ENCODE measurements at places on chromosomes 2 and 18.
A peak's percentile ranks its signal among the peaks of the same experiment; 100 is the strongest.

- DNase-seq = no peak
Observed at GRCh38 chr2:234632527-234633391, 135.9 kb upstream of the ARL4C start.

GRCh38 chr2:119463136-119463535, 31.5 kb downstream of the TMEM37 start:
- DNase-seq = no peak

DNA sequence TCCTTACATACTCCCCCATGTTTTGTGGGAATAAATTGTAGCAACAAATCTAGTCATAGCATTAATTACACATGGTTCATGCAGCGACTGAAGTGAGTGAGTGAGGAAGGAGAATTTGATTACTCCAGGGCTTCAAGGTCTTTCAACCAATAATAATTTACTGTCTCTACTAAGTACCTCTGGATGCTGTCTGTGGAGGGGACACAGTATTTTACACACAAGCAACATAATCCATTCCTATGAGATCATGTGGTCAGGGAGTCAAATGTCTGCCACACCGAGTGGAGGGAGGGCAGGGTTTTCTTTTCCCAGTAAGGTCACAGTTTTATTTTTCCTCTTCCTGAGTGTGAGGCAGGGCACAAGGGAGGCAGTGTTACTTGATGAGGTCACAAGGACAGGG, 334.7 kb upstream of the CELF4 start:
- DNase-seq = no peak

- no peak for DNase-seq
Observed at GRCh38 chr2:249538-250042, 14.2 kb downstream of the SH3YL1 start.

GRCh38 chr2:210616074-210616473, 59.7 kb downstream of the CPS1 start:
- DNase-seq = no peak

DNA sequence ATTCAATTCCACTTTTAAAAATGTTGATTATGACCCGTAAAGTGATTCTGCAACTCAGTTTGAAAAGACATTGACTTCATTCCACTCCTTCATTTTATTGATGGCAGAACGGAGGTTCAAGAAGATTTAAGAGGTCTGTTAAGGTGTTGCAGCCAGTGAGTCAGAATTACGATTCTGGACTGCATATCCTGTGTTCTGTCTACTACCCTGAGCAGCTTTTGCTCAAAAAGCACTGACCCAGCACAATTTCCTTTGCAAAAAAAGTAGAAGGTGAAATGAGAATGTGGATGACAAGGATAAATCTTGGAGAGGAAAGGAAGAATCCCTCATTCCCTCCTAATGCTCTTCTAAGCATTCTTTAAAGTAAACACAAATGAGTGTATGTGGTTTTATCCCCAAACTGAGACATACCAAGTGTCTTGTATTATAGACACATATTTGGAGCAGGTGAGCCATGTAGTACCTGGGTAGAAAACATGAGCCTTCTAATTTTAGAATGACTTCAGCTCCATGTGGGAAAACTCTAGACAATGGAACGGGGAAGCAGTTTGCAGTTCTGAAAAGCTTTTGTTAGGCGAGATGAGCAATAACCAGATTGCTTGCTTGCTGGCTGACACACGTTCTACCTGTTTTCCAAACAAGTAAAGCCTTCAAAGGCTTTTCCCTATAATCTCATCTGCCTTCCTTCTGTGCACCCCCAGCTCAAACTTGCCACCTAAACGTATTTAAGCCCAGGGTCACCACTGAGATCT, 44.7 kb downstream of the TGFA start:
- no peak for DNase-seq

DNA sequence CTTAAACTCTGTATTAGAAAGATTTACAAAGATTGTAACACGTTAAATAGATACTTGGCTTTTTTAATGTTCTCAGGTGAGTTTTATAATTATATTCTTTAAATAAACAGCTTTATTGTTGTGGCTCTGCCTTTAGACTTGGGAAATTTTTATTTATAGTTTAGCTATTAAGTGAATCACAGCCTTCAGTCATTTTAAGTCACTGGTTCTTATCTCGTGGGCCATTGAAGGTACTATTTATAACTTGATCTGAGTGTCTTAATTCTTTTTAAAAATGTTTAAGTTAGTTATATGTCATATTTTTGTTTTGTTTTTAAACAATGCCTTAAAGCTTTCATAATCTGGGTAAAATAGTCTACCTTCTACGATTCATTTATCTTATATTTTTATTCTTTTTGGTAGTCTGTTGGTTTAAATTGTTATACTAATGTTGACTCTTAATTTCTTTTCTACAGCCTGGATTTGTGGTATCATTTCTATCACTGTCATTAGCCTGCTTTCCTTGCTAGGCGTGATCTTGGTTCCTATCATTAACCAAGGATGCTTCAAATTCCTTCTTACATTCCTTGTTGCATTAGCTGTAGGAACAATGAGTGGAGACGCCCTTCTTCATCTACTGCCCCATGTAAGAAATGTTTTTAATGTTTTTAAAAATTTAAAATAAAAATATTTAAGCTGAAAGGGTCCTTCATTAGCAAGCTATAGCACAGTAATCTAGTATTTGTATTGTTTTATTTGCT, 49.3 kb downstream of the SLC39A10 start:
- no peak for DNase-seq

GRCh38 chr18:59704146-59704545, 6.9 kb upstream of the CCBE1 start:
- no peak for DNase-seq

DNA sequence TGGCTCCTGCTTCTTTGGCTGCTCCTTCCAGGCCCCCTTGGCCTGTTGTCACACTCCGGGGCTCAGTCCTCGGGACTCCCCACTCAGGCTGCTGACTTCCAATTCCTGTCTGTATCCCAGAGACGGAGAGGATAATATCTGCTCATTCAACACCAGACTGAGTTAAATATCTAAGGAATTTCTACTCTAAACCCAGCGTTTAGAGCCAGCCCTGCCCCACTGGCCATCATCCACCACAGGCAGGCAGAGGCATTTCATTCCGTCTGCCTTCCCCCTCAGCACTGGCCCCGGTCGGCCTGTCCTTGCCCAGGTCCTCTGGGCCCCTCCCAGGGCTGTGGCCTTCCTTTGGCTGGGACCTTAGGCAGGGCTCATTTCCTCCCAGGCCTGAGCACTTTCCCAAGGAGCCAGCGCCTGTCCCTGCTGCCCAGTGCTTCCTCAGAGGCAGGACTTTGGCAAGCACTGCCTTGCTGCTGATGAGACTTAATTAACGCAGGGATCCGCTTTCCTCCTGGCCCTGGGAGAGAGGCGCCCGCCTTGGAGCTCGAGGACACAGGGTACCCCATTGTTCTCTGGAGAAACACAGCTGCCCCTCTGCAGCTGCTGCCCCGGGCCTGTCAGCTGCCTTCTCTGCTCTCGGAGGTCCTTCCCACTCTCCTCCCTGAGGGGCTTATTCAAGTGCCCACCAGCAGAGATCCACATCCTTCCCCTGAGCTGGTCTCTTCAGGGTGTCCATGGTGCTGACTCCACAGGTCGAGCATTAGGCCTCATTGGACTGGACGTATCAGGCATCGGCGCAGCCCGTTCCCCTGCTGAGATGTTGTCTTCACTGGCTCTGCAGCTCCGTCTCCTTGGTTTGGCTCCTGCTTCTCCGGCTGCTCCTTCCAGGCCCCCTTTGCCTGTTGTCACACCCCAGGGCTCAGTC, 42.8 kb downstream of the ATOH8 start:
- DNase-seq = no peak

- DNase-seq = peak; percentile 84
Observed at GRCh38 chr18:34709750-34710441, at the start of gene DTNA. DTNA (plus strand) TSS chr18:34710298; CDS start chr18:34755977, 45,679 bp downstream.

GRCh38 chr2:36069074-36069473, 286.5 kb upstream of the CRIM1 start:
- DNase-seq = no peak

GRCh38 chr2:38386821-38387220, 9.7 kb upstream of the ATL2 start:
- peak; percentile 80 for DNase-seq

DNA sequence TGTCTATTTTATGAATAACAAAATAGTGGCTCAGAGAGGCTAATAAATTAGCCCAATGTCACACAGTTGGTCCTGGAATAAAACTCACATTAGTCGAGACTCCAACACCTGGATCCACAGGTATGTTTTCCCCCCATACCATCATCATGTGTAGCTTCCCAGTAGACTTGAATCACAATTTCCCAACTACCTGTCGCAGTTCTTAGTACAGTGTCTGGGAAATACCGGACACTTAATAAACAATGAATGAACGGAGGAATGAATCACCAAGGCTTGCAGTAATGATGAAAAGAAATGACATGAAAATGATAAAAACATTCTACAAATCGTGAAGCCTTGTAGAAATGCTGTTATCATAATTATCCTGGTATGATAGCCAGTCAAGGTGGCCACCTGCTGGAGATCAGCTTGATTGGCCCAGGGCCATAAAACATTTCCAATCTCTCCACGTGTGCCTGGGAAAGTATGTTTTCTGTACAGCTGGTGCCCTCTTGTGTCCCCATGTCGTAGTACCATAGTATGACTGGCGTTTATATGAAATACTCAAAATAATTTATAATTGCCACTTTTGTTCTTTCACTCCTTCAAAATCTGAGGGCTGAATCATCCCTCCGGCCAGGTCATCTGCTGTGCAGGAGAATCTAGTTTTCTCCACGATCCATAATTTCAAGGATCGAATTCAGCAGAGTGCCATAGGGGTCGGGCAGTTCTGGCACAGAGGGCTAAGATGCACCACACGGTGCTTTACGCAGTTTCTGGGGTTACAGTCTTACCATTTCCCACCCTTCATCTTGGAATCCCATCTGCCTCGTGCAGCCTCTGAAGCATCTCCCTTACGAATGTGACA, 95.4 kb downstream of the LAMA1 start:
- DNase-seq = no peak

DNA sequence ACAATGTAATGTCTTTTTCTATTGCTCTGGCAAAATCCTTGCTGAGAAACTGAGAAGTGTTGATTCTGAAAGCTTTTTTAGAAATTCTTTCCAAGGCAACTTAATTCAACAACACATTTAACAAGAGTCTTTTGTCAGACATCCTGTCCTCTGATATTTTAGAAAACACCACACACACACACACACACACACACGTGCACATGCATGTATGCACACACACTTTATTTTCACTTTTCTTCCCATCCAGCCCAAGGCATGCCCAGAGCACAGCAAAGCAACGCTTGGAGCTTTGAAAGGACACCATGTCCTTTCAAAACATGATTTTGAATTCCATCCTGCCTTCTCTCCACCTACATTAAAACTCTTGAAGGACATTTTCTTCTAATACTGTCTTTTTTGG, 116.1 kb downstream of the ATL2 start:
- no peak for DNase-seq

DNA sequence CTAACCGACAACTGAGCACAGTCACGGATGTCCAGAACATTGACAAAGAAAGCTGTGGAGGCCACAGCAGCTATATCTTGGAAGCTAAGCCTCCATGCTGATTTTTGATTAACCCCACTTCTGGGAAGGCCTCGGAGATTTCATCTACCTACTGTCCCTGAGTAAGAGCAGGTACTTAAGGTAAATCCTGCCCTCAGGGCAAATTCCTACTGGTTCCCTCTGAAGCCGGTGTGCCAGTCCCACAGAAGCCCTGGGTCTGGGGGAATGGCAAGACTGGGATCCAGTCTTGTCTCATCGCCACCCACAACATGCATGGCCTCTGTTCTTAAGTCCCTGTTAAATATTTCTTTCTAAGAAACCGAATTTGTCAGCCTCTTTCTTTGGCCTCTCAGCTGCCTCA, 18.7 kb downstream of the PER2 start:
- no peak for DNase-seq

GRCh38 chr18:6434481-6434880, 19.8 kb upstream of the L3MBTL4 start:
- DNase-seq = no peak

DNA sequence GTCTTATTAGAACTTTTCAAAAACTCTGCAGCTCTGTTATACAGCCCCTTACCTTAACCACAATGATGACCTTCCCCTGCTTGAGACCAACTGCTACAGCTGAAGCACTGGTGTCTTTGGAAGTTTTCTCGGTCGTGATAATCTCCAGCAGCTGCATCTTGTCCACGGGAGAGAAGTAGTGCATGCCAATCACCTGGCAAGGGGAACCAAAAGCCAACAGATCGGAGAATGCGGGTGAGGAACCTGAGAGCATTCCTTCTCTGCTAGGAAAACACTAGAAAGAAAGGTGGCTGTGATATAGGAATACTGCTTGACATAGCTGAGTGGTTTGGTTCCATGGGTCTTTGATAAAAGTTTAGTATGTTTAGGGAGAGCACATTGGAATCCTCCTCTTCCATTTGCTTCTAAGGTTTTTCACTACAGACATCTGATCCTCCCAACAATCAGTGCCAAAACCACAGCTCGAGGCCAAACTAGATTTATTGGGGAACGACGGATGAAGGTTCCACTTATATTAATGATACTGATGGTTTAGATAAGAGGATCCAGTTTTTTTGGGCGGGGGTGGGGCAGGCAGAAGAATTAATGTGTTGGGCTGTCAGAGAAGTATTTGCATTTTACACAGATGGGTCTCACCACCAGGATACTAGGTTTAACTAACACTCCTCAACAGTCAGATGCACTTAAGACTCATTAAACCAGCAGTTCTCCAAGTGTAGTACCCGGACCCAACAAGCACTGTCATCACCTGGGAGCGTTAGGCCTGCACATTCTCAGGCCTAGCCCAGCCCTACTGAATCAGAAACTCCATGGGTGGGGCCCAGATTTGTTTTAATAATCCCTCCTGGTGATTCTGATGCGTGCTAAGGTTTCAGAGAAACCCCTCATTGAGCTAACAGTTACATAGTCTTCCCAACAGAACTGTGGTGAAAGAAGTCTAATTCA, 22.4 kb downstream of the GAREM2 start:
- DNase-seq = no peak

DNA sequence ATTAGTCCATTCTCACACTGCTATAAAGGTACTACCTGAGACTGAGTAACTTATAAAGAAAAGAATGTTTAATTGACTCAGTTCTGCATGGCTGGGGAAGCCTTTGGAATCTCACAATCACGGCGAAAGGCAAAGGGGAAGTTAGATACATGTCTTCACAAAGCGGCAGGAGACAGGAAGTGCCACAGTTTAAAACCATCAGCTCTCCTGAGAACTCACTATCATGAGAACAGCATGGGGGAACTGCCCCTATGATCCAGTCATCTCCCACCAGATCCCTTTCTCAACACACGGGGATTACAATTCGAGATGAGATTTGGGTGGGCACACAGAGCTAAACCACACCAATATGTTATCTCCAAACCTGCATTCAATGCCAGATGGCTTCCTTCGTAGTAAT, 716.1 kb downstream of the DCC start:
- no peak for DNase-seq

Data from inflammatory macrophage (primary cell).